ENCODE measurements at places on chromosomes 2 and 18.

DNA sequence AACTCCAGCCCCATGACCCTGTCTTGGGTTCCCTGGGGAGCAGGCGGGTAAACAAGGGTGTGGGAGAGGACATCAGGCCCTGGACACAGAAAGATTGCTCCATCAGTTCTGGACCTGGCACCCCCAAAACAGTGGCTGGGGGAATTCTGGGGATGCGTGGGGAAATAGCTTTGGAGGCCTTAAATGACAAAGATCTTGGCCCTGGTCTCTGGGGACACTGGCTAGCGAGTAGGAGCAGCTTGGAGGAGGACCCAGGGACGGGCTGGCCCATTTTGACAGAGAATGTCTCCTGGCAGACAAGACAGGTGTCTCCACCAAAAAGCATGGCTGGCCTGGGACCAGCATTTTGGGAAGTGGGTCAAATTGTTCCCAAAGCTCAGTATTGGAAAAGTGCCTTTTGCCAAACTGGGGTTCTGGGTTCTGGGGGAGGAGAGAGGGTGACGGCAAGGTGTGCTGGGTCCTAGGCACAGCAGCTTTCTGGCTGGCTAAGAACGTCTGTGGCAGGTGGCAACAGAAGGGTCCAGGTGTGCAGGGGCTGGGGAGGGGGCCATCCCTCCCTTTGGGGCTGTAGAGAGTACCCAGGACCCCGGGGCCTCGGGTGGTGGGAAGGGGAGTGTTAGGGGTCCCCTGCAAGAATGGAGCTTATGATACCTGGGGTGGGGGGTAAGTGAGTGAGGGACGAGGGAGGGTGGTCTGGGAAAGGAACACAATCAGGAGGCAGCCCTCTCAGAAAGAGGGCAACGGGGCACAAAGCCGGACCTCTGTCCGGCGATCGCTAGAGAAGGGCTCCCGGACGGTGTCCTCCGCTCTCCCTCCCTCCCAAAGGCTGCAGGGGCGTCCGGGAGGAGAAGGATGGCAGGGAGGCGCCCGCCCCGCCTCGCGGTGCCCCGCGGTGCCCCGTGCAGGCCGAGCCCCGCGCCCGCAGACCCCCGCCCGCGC is 556 bp downstream of the CYRIA start:
- no peak for DNase-seq

- peak; percentile 54 for DNase-seq
Observed at GRCh38 chr2:227411990-227412350, 24.2 kb upstream of the SCYGR1 start.

DNA sequence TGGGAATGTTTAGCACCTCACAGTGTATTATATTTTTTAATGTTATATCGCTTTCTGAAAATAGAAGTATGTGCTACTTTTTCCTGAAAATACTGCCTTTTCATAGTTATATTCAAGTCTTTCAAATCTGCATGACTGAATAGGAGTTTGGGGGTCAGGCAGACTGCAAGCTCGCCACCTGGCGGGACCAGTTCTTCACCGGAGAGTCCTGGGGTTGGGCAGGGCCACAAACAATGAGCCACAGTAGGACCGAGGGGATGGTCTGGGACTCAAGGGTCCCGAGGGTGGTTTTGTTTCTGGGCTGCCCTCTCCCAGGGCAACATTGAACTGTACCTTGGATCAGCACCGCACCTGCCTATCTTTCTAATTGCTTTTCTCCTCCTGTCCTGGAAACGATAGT is 70.6 kb downstream of the VWA3B start:
- no peak for DNase-seq

DNA sequence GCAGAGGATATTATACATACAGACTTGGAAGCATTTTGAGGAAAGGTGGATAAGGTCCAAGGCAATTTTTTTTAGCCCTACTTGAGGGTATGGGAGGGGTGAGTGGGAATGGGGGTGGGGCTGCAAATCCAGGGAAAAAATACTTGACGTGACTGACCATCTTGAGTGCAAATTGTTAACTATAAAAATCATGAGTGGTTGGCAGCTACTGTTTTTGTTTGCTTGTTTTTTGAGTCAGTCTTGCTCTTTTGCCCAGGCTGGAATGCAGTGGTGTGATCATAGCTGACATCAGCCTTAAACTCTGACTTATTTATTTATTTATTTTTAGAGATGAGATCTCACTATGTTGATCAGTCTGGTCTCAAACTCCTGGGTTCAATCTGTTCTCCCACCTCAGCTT is 458.8 kb downstream of the PIK3C3 start:
- no peak for DNase-seq

DNA sequence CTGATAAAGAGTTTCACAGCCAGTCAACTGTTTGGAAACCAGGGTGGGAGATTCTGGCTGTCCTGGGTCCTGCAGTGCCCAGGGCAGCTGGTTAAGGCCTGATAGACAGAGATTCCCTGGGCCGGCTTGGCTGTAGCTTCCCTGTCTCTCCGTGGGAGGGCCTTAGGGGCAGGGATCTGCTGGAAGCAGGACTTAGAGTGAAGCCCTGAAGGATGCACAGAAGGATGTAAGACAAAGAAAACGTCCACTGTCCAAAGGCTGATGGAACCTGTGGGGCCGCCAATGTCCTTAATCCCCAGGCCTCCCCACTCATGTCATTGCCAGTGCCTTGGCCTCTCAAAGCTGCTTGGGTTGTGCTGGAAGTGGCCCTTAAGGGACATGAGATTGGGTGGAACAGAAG is 33.0 kb downstream of the MROH2A start:
- no peak for DNase-seq

DNA sequence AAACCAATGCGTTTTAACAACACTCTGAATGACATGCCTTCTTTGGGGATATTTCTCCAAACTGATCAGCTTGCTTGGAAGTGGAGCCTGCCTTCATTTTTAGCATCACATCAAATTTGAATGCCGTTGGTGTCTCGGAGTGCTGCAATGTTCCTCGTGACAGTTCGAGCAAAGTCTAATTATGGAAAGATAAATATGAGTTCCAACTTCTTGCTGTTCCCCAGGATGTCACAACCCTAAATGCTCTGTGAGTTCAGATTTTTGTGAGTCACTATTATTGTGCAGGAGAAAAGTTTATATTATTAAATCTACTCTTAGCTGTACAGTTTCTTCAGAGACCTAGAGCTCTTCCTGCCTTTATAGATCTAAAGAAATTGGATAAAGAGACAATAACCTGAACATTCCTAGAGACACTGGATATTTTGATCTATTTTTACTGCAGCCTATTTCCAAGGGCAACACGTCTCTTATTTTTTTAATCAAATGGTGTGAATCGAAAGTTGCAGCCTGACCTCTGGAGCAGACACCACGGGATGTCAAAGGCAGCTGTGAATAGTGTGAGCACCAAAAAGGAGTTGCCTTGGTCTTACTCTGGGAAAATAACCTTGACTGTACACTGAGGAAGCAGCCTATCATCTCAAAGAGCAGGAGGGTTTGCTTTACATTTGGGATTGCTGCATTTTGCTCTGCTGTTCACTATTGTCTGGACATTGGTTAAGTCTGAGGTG is 330.1 kb downstream of the TDRD15 start:
- DNase-seq = no peak

DNA sequence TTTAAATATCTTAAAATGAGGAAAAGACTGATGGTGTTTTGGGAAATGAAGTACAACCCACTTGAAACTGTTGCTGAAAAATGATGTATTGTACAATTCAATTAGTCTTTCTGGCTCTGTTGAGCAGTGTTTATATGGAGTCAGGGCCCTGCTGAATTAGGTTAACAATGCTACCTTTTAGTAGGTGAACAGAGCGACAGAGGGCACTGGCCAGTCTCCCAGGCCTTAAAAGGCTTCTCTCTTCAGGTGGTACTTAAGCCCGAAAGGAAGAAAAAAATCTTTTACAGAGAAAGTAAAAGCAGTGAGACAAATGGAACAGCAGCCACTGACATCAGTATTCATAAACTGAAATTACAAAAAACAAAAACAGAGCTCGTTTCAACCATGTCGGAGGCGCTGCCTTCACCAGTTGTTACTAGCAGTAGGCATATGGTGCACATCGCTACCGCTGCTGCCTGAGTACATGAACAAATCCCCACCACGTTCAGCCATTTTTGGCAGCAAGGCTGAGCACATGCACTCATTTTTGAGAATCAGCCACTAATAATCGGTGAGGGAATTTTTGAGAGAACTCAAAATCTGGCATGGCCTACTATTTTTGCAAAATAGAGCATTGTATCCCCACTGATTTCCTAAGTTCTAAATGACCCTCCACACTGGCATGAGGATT is 91.8 kb downstream of the PLEKHM3 start:
- DNase-seq = no peak

DNA sequence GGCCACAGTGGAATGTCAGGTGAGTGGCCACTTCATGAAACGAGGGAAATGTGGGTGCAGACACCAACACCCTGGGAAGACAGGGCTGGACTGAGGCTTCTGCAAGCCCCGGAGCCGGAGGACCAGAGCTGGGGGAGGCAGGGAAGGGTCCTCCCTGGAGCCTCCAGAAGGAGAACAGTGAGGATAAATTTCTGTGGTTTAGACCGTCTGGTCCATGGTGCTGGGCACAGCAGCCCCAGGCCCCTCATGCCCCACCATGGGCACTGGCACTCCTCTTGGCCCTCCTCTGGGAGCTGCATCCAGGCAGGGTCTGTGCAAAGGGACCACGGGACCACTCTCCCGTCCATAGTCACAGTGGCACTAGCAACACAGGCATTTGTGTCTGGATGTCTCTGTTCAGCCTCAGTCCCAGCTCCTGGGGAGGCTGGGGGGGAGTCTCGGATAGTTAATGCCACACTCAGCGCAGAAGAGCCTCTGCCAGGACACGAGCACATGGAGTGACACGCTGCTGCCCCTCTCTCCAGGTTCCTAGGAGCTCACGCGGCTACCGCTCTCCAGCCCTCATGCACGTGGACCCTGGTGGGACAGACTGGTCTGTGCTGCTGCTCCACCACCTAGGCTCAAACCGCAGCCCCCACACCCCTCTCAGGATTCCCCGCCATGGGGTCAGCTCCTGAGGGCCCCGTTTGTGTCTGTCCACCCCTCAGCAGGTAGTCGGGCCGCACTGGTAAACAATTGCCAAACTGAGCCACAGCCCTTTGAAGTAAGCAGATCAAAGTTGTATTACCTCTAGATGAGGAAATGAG is 305.9 kb upstream of the SALL3 start:
- DNase-seq = no peak

DNA sequence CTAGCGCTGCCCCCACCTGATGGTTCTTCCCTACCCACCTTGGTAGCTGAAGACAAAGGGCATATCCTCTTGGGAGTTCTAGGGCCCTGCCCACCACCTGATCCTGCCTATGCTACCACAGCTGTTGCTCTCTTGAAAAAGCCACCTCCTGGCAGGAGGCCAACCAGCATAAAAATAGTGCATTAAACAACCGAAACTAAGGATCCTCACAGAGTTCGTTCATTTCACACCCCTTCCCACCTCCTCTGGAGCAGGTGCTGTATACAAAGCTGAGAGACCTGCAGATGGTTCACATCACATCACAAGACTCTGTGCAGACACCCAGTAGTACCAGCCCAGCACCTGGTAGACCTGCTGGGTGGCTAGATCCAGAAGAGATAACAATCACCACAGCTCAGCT is 1348.0 kb upstream of the TMEFF2 start:
- DNase-seq = no peak

GRCh38 chr2:69770193-69770702 is 28.3 kb downstream of the ANXA4 start:
- DNase-seq = peak; percentile 70

Measured in fibroblast of skin of abdomen (primary cell).